ENCODE measurements at places on chromosomes 2 and 18.

DNA sequence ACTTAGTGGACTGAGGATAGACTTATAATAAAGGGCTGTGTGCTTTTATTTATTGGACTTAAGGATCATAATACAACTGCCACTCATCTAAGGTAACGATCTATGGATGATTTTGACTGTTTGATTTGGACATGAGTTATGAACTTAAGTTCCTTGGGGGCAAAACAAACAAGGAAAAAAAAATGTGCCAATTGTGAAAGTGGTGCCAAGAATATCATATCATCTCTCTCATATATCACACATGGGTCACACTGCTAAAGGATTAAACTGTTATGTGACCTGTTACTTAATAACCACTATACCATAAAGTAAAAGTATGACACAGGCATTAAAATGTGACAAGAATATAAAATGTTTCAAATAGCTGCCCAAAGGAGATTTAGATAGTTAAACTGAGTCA is 886.3 kb downstream of the ERBB4 start:
- DNase-seq, result no peak

DNA sequence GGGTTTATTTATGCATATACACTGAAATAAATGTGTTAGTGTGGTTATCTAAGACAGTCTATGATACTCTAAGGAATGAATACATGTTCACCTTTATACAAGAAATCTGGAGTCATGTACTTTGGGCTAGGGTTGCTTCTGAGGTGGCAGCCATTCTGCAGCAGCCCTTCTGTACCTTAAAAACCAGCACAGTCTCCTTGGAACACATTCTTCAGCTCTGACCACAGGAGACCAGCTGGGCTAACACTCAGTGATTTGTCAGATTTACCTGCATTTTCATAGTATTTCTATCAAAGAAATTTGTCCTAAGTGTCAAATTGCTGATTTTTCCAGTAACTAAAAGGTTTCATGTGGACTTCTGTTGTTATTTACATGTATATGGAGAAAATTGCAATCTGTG is 167.7 kb downstream of the CAMKMT start:
- DNase-seq, result no peak

DNA sequence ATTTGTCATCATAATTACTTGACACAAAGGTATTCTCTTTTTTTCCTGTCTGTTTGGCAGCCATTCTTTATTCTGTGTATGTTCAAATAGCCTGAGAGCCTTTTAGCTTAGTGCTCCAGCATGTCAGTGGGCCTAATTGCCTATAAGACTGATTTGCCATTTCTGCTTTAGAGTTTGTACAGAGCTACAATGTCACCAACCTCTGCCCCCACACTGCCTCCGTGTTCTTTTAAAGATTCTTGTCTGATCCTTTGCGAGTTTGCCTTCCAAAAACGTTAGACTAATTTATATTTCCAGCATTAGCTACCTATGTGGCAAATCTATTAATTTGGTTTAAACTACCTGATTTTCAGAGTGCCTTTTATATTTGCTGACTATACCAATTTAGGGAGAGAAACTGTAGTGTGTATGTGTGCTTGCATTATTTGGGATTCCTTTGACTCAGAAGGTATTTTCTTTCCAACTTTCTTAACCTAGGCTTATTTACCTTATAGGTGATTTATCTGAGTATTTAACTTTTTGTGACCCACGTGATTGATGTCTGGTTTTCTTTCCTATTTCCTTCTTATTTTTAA is 70.8 kb downstream of the FAM117B start:
- DNase-seq, result no peak

DNA sequence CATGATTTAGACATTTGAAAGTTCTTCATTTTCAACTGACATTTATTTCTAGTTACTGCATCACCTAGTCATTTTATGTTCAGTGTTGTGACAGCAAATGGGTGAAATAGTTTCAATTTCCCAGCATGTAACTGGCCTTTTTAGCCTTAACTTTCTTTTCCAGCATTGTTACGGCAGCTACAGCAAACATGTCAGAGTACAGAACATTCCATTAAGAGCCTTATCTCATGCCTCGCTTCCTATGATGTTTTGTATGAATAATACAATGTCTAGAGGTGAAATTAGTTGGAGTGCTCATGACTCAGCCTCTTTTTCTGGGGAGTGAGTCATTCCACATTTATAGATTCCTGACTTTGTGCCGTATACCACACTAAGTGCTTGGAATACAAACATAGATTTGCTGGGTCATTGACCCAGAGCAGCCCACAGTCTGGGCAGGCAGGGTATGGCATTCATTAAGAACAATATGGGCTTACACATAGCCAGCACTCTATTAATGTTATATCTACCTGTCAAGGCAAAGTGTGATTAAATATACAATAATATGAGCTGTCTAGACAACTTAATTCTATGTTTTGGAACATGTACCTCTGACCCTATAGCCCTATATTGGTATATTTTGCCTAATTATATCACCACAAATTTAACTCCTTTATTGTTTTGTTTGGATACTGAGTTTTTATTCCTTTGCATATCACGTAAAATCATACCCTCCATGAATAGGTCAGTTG is 72.2 kb downstream of the MAP2 start:
- no peak for DNase-seq

GRCh38 chr18:59649591-59649990 is 47.6 kb downstream of the CCBE1 start:
- no peak for DNase-seq

DNA sequence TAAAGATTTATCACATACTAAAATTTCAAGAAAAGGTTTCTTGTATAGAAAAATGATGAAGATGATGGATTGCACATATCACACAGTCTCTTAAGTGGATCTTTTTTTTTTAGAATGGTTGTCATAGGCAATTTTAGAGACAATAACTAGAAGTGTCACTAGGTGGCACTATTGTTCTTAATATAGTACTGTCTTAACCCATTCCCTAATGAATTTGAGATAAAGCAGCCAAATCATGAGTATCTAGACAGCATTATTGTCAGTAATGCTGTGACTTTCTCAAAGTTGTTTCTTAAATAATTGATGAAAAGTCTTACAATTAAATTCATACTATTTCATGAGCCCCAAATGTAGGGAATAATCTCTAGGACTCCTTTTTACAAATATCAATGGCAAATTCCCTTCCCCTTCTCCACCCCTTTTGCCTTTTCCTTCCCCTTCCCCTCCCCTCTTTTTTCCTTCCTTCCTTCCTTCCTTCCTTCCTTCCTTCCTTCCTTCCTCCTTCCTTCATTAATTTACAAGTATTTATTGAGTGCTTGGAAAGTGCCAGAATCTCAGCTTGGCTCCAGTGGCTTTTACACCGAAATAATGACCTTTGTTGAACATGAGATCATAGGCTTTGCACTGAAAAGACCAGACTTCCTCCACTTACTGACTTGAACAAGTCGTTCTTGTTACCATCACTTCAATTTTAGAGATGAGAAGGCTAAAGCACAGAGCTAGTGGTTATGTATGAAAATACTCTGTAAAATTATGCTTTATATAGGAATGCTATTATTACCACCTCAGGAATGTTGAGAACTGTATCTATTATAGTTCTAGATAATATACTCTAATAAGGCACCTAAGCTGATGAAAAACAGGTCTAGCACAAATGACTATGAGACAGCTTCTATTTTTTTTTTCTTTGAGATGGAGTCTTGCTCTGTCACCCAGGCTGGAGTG is 19.8 kb downstream of the MYL12B start:
- DNase-seq, result no peak

- DNase-seq, result no peak
Measured at GRCh38 chr18:59353079-59353680, 5.9 kb downstream of the LMAN1 start.

- no peak for DNase-seq
Measured at GRCh38 chr18:67520351-67520921, 3.9 kb upstream of the DSEL start.

GRCh38 chr18:79380816-79381806 is 14.6 kb upstream of the NFATC1 start:
- DNase-seq, result peak; percentile 86

DNA sequence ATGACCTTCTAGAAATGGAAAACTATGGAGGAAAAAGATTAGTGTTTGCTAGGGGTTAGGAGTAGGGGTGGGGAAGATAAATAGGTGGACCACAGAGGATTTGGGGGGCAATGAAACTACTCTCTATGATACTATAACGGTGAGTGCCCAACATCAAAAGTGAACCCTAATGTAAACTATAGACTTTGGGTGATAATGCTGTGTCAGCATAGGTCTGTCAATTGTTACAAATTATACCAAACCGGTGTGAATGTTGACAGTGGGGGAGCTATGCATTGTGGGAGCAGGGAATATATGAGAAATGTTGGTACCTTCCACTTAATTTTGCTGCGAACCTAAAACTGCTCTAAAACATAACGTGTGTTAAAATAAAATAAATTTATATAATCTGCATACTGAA is 180.3 kb downstream of the ALK start:
- DNase-seq, result no peak

DNA sequence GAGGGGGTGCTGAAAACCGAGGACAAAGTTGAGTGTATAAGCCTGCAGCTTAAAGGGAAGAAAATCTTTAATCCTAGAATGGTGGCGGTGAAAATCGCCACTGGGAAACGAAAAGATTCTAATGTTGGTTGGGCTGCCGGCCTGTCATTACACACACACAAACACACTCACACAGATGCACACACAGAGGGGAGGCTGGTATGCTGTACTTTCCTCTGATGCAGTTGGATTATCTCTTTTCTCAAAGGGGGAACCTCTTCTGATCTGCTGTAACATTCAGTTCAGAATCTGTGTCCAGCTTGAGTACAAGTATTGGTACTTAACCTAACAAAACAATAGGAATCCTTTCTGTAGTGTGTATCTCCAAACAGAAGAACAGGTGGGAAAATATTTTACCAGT is 39.0 kb downstream of the ANXA4 start:
- DNase-seq, result no peak

- DNase-seq, result no peak
Measured at GRCh38 chr2:84779781-84780180, 101.1 kb downstream of the TRABD2A start.

DNA sequence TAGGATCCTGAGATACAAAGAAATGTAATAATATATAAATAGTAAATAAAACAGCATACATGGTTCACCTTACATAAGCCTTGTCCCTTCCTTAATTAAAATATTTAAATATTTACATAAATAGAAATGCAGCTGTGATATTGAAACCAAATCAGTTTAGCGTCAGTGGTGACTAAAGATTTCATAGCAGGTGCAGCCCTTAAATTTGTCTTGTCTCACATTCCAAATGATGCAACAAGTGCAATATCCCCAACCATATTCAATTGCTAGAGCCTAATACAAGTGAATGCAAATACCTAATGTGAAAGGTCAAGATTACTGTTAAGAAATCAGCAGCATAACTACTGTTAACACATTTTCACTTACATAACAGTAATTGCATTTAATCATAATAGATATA is 539.5 kb downstream of the NYAP2 start:
- DNase-seq, result no peak

DNA sequence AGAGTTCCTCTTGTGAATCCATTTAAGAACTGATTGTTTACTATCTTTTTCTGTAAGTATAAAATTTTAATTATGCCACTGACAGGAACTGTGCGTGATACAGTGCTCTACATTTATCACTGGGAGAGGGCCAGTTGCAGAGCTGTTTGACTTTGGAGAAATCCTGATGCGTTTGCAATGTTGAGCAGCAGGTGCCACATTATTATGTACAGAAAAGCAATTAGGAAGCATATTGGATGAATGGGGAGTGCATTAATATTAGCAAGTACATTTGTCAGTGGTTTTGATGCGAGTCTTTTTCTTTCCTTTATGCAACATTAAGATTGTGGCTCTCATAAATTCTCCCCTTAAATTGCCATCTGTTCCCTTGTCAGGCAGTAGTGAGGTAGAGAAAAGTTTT is 302.3 kb upstream of the FANCL start:
- no peak for DNase-seq
